ENCODE measurements at places on chromosomes 7 and 10. TPM values are rescaled to one million over a fixed set of nuclear protein-coding genes. Genes with fewer than 3 reads are reported as not detected.

The FEZF1 gene
- not detected for total RNA-seq

The GTF2IRD1 gene
- total RNA-seq = 0.20 TPM

The PVRIG gene
- total RNA-seq = 45.2 TPM

The ENTPD1 gene
- total RNA-seq = 150 TPM

The CCDC172 gene
- not detected for total RNA-seq

The DBNL gene
- 148 TPM for total RNA-seq

The PCGF6 gene
- 17.0 TPM for total RNA-seq

The STRIP2 gene
- 19.0 TPM for total RNA-seq

The PNLIP gene
- not detected for total RNA-seq

The PON1 gene
- total RNA-seq = not detected

The CCDC71L gene
- total RNA-seq = 24.8 TPM

The ITGB8 gene
- total RNA-seq = 0.07 TPM

The SEMA3C gene
- not detected for total RNA-seq

The PLXDC2 gene
- not detected for total RNA-seq

The IL6 gene
- total RNA-seq = 0.66 TPM

The PALS2 gene
- total RNA-seq = 28.1 TPM

The CRHR2 gene
- not detected for total RNA-seq

The WEE2 gene
- total RNA-seq = not detected

The INA gene
- 0.70 TPM for total RNA-seq

The PITX3 gene
- total RNA-seq = not detected

The SYNPO2L gene
- total RNA-seq = 0.06 TPM

The TBXAS1 gene
- 1.7 TPM for total RNA-seq

The PRSS1 gene
- total RNA-seq = not detected

The CHCHD2 gene
- total RNA-seq = 534 TPM

The AKR1E2 gene
- total RNA-seq = 3.1 TPM

The ANKMY2 gene
- 13.1 TPM for total RNA-seq

The SLC35G1 gene
- total RNA-seq = 6.1 TPM

The ZNF775 gene
- 8.4 TPM for total RNA-seq
